ENCODE measurements at places on chromosomes 6 and 20.

GRCh38 chr20:7883309-7883708 is 56.9 kb downstream of the HAO1 start:
- DNase-seq = no peak

GRCh38 chr6:151494235-151494935 is 568 bp downstream of the CCDC170 start:
- no peak for DNase-seq

DNA sequence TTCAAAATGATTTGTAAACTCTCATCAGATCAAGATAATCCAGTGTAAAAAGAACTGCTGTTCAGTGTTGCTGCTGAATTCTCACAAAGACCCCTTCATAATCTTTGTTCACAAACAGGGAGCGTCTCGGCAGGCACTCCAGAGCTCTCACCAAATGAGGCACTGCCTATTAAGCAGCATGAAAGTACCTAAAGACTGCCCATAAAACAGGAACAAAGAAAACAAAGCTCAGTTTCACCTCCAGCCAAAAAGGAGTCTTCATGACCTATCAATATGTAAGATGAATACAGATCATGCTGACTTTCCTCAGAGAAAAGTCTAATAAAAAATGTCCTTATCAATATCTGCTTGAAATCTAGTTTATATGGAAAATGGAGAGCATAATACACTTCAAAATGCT is 41.8 kb downstream of the GPR63 start:
- no peak for DNase-seq

- DNase-seq = no peak
Measured at GRCh38 chr6:5679270-5679669, 327.5 kb downstream of the NRN1 start.

GRCh38 chr6:98871821-98872220 is 37.4 kb downstream of the POU3F2 start:
- no peak for DNase-seq

- no peak for DNase-seq
Measured at GRCh38 chr6:162226803-162227202, 500.8 kb downstream of the PRKN start.

DNA sequence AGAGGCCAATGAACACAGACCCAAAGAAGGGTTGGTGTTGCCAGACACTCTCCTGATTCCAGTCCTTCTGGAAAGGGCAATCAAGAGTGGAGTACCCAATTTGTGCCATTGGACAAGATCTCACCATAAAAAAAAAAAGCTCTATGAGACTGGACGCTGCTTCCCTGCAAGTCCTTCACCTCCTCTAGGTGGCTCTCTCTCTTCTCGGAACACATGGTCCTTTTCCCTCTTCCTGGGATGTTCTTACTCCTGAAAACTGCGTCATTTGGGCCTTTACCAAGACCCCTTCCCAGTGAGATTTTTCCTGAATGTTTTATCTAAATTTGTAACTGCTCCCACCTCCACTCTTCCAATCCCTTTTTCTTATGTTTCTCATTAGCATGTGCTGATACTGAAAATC is 280.8 kb downstream of the FOXA2 start:
- DNase-seq = no peak

- DNase-seq = no peak
Measured at GRCh38 chr6:111858347-111858746, 14.9 kb downstream of the FYN start.

DNA sequence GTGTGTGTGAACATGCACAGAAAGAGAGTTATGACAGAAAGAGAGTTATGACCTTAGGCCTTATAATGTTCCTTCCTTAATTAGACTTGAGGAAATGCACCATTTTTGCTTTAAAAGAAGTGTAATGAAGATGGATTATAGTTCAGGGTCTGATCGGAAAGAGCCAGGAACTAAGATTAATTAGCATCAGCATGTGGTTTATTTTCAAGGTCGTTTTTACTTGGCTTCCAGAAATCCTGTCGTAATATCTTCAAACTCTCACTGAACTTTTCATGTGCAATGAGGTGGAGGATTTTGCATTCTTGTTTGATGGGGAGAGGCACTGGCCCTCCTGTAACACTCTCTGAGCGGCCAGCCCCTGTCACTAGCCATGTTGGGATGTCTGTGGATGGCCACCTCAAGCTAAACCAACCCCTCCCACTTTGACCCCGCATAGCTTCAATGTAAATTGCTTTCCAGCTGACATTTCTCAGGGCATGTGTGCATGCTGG is 116.8 kb downstream of the CDC5L start:
- no peak for DNase-seq

- no peak for DNase-seq
Measured at GRCh38 chr6:170448751-170449630, 104.1 kb downstream of the PSMB1 start.

GRCh38 chr6:133992992-133993680 is 40.1 kb downstream of the TBPL1 start:
- no peak for DNase-seq

DNA sequence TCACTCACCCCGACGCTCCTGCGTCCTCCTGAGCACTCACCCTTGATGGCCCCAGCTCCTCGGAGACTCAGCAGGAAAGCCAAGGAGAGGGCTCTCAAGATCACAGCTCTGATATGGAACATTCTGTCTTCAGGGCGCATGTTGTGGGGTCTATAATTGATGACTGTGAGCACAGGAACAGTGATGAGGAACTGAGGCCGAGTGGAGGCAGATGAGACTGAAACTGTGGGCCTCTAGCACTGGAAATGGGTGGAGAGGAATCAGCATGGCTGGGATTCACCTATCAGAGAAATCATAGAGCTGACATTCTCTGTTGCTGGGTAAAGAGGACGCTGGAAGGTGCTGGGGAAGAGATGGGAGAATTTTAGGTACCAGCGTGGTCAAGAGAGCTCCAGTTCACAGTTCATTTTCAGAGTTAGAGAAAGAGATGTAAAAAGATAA is at the start of gene HLA-DPA1:
TSS of gene HLA-DPA1 (minus strand) at position 219 of the 441 bp plus-strand sequence.
- DNase-seq = no peak

DNA sequence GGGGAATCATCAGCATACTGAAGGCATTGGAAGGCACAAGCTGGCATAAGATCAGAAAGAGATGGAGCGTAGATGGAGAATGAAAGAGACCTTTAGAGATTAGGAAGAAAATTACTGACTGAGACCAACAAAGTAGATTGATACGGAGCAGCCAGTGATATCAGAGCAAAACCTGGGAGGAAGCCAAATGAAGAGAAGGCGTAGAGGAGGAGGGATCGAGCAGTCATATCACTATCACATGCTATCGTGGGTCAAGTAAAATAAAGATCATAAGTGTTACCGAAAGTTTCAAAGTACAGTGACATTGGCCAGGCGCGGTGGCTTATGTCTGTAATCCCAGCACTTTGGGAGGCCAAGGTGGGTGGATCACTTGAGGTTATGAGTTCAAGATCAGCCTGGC is 53.6 kb upstream of the FANCE start:
- no peak for DNase-seq

GRCh38 chr20:23492292-23492691 is 1.4 kb downstream of the CST8 start:
- no peak for DNase-seq

GRCh38 chr6:100553243-100553642 is 88.5 kb upstream of the SIM1 start:
- no peak for DNase-seq

GRCh38 chr6:2725999-2726567 is 24.6 kb downstream of the MYLK4 start:
- DNase-seq = no peak

DNA sequence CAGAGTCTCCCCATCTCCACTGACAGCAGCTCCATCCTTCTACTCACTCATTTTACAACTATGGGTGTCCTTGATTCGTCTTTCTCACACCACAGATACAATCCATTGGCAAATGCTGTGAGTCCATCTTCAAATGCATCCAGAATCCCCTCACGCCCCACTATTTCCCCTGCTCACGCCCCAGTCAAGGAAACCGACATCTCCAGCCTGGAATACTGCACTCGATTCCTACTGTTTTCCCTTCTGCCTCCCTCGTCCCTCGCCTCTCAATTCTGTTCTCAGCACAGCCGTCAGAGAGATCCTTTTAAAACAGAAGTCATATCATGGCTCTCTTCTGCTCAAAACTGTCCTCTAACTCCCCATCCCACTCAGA is 4.7 kb downstream of the HLA-B start:
- no peak for DNase-seq

DNA sequence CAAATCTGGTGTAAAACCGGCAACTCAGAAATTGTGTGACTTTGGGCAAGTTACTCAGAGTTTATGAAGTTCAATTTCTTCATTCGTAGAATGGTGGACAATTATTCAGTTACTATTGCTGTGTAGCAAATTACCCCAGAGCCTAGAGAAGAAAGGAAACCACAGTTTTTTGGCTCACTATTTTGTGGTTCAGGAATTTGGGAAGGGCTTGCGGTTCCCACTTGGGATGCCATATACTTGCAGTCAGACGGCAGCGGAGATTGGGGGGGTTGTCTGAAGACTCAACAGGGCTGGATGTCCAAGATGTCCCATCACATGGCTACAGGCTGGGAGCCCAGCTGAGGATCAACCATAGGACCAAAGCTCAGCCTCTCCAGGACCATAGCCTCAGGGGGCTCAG is 108.1 kb downstream of the PCSK2 start:
- no peak for DNase-seq

- DNase-seq = no peak
Measured at GRCh38 chr20:41638456-41638855, 20.3 kb upstream of the CHD6 start.

- DNase-seq = no peak
Measured at GRCh38 chr6:9612489-9612888, 802.4 kb downstream of the TFAP2A start.

DNA sequence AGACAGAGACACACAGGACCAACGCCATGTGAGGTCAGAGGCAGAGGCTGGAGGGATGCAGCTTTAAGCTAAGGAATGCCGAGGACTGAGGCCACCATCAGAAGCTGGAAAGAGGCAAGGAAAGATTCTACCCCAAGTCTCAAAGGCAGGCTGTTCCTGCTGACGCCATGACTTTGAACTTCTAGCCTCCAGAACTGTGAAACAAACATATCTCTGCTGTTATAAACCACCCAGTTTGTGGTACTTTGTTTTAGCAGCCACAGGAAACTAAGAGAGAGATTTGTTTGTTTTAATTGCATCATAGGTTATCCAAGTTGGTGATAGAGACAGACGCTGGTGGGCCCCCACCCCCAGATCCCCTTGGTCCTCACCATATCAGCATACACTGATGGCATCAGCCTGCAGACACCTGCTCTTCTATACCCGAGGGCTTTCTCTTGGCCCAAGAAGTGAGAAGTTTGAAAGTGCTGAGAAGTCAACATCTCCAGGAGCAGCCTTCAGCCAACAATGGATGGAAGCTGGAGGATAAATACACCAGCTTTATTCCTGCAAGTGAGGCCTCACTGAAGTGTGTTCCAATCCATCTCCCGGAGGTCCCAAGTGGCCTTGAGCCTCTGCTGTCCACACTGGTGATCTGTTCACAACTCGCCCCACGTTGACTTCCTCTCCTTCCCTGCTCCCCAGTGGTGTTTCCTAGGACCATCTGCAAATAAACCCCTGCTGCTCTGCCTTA is 154.7 kb downstream of the BTBD3 start:
- DNase-seq = no peak

- DNase-seq = no peak
Measured at GRCh38 chr6:146543940-146544615, 445 bp downstream of the RAB32 start.
